ENCODE measurements at places on chromosomes 12 and 14.

GRCh38 chr12:55932551-55932910 is 1.6 kb downstream of the DGKA start:
- peak; percentile 42 for DNase-seq

- no peak for DNase-seq
Observed at GRCh38 chr12:124601706-124602105, 34.3 kb upstream of the NCOR2 start.

- DNase-seq: peak; percentile 71
Observed at GRCh38 chr14:50061664-50062437, 54.5 kb downstream of the VCPKMT start.

GRCh38 chr14:35384455-35385041 is 20.0 kb downstream of the NFKBIA start:
- no peak for DNase-seq

DNA sequence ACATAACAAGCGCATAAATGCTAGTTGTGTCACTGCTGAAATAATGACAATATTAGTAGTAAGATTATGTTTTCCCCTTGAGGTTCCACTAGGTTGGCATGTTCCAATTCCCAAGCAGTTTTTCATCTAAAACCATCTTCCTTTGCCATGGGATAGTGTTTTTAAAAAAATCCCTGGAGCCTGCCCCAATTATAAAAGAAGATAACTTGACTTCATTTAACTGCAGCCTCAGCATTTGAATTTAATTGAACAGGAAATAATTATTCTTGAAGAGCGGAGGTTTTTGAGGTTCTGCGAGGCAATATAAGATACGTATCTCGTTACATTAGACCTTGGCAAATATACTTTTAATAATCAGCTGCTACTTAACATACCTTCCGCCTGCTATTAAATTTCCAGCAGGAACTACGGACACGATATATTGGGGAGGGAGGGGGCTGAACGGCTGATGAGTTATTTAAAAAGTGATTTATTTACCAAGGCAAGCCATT is 65.2 kb upstream of the HSPB8 start:
- no peak for DNase-seq

- DNase-seq: no peak
Observed at GRCh38 chr12:109287181-109287580, 21.9 kb downstream of the FOXN4 start.

GRCh38 chr12:3458041-3458440 is 33.0 kb upstream of the PRMT8 start:
- DNase-seq: no peak

GRCh38 chr12:127273626-127274025 is 993.3 kb upstream of the TMEM132C start:
- no peak for DNase-seq

DNA sequence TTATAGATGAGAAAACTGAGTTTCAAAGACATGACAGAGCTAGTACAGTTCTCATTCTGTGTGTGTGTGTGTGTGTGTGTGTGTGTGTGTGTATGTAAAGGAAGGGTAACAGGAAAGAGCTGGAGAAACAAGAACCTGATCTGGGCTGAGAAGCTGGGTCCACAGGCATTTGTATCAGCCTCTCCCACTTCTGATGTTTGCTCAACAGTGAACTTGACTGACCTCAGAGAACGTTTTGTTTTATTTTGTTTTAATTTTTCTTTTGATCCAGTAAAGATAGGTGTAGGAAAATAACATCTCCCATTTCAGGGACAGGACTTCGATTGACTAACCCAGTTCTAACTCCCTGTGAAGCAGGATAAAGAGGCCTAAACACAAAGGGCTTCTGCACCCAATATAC is 85.4 kb downstream of the STXBP6 start:
- no peak for DNase-seq

DNA sequence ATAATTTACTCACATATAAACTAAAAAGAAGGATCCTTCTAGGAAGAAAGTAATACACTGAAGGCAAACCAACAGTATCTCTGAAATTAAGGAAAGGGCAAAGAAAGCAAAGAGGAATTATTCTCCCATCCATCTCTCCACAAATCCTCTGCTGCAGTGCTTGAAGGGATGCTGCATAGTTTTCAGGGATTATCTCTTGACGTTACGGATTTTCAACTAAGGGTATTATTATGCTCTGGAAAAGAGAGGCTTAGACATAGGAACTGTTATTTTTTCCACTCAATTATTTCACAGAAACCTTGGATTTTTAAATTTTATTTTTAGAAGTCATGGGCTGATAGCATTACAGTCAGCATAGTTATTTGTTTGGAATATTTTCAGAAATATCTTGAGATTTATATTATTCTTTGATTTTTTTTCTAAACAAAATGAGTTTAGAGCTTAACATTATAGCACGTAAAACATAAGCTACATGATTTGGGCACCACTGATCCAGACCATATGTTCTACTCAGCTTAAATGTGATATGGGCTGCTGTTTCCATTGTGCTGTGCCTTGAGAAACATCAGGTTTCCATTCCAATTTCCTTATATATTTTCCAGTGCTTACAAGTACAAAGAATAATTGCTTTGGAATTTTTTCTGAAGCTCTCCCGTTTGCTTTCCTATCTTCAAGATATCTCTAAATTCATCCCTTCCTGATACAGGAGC is 57.9 kb upstream of the DCN start:
- DNase-seq: no peak

GRCh38 chr12:50638482-50638880 is 125.4 kb upstream of the ATF1 start:
- no peak for DNase-seq

GRCh38 chr12:6214633-6215032 is 14.4 kb downstream of the CD9 start:
- DNase-seq: no peak

- DNase-seq: no peak
Observed at GRCh38 chr12:57112492-57113294, 1.5 kb upstream of the STAT6 start.

DNA sequence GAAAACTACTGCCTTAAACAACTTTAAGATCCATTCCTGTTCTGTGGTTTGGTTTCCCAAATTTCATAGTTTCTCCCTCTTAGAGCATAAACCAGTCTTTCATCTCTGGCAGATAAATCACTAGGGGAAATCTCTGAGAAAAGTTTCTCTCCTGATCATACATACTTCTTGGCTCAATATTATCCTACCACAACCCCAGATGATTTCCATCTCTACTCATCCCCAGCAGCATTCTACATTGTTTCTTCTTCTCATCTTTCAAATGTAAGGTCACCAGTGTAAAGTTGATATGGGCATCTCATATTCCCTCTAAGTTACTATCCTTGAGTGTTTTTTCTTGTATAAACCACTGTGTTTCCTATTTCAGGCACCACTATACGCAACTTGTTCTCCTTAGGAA is 45.9 kb upstream of the PLEKHG7 start:
- DNase-seq: no peak

DNA sequence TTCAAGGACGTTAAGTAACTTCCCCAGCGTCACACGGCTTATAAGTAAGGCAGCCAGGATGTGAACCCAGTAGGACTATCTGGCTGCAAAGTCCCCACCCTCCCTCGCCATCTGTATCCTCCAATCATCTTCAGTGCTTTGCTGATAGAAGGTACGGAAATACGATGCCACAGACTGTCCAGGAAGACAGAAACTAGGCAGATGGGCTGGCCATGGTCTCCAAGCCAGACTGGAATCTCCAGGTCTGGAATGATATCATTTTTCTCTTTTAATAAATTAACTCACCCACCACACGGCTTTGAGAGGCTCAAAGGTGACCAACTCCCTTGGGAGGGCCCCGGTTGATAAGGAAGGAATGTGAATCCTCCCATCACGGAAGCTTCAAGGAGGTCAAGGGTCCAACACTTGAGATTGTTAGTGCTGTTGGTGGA is 16.3 kb upstream of the BDKRB1 start:
- no peak for DNase-seq

- DNase-seq: no peak
Observed at GRCh38 chr12:62714774-62715721, 219.9 kb downstream of the PPM1H start.

- no peak for DNase-seq
Observed at GRCh38 chr12:20757-21156, 45.8 kb upstream of the IQSEC3 start.

DNA sequence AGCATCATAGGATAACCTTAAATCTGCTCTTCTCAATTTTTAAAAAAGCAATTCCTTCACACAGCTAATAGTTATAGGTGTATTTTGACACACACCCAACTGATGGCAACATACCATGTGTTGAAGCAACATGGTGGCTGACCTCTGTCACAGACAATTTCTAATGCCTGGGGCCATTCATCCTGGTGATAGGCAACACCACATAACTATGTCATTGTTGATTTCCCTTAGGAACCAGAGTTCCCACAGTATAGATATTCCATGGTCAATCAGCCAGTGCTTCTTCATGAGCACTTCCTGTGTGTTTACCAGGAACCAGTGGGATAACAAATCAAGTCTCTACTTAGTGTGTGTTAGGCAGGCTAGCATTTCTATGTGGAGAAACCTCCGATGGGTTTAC is 88.3 kb downstream of the FIGNL2 start:
- DNase-seq: no peak

DNA sequence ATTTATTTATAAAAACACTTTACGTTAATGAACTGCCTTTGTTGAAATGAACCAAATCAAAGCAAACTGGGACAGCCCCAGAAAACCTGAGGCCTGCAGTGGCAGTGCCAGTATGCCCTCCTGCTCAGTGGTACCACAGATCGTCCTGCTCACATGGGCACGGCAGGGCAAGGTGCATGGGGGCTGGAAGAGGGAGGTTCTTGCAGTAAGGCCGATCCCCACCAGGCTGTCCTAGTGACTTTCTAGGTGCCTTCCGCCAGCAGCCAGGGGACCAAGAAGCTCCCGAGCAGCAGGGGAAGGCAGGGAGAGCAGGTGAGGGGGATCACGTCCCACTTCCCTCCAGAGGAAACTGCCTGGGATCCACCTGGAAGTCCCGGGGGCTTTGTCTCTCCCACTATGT is 63.9 kb downstream of the TESC start:
- DNase-seq: no peak

DNA sequence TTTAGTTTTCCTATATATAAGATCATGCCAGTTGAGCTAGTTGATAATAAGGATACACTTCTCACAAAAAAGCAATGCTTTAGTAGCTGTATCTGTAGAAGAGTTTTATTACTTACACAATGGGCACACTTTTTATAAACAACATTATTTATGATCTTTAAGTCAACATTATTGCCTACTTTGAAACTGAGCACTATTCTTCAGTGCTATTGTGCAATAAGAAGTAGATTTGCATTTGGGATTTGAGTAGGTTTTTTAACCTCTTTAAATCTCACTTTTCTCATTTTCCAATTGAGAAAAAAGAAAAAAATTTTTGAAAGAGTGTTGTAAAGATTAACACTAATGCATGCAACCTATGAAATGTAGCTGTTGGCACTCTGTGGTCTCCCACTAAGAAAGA is 1198.3 kb downstream of the GALC start:
- DNase-seq: no peak

GRCh38 chr12:4975574-4975973 is 65.9 kb downstream of the KCNA1 start:
- no peak for DNase-seq

DNA sequence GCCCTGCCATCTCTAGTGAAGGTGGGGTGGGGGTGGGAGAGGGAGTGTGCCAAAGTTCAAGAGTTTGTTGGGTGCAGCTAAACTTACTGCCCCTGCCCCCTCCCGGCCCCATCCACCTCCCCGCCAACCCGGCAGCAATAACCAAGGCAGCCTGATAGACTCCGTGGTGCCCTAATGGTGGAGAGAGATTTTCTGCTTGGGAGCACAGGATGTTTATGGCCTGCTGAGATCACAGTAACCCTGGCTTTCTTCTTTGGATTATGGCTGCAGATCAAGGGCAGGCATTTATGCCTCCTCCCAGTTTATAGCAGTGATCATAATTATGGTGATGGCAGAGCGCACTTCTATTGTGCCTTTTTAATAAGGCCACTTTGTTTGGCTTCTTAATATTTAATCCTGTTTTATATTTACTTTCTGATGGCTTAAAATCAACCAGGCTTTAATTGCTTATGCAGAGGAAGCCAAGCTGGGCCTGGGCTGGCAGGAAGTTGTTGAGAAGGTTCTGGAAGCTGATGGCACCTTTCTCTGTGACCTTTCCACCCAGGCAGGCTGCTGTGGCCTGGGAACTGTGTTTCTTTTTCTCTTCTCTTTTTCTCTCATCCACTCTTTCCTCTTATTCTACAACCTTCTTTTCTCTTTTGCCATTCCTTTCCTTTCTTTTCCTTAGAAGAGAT is 256.8 kb upstream of the FKBP4 start:
- no peak for DNase-seq

- no peak for DNase-seq
Observed at GRCh38 chr12:114439817-114440216, 33.9 kb upstream of the TBX5 start.

GRCh38 chr12:129101404-129101803 is 248.1 kb downstream of the GLT1D1 start:
- no peak for DNase-seq

GRCh38 chr14:90382491-90383125 is 14.2 kb upstream of the CALM1 start:
- DNase-seq: peak; percentile 74

- DNase-seq: no peak
Observed at GRCh38 chr12:27500546-27500945, 23.5 kb upstream of the PPFIBP1 start.

- no peak for DNase-seq
Observed at GRCh38 chr12:129877411-129877810, 26.4 kb downstream of the TMEM132D start.

DNA sequence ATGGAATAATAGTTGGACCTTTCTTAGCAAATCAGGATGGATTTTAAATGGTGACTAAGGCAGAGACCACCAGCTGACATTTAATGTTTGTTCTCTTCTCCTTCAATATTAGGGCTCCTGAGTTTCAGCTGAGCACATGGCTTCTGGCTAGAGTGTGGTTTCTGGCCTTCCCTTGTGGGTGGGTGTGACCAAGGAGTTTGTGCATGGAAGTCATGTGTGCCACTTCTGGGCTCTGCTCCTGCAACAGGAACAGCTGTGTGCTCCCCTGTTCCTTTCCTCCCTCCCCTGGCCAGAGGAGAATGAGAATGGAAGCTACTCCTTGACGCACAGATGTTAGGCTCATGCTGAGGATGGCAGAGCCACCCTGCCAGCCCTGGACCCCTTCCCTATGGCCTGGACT is 44.2 kb downstream of the CCDC175 start:
- no peak for DNase-seq

- no peak for DNase-seq
Observed at GRCh38 chr12:67450441-67450840, 181.3 kb downstream of the CAND1 start.

DNA sequence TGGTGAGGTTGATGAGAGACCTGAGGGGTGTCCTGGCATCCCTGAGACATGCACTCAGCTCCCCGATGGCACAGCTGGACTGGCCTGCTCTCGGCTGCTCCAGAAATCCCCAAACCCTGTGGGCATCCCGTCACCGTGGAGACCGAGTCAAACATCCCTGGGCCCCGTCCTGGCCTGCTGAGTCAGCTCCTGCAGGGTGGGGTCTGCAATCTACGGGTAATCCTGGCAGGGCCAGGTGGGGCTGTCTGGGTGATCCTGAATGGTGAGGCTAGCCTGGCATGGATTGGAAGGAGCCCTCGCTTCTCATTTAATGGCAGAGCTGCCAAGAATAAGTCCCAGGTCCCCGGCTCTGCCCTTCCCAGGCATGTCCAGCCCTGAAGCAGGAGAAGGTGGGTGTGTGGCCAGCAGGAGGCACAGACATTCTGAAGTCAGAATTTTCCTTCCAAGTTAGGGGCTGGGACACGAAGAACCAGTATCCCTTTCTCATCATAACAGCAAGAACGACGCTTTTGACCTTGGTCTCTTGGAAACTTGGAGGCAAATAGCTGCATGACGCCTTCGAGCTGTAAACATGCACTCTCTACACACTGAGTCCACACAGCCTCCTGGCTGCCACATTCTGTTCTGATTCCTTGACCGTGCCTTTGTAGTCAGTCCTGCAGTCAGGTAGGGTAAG is 17.7 kb upstream of the SERPINA4 start:
- no peak for DNase-seq

Measured in NAMALWA (cell line).